ENCODE measurements at places on chromosomes 1 and 21.

- no peak for DNase-seq
Observed at GRCh38 chr1:3340548-3341235, 113.8 kb upstream of the ARHGEF16 start.

DNA sequence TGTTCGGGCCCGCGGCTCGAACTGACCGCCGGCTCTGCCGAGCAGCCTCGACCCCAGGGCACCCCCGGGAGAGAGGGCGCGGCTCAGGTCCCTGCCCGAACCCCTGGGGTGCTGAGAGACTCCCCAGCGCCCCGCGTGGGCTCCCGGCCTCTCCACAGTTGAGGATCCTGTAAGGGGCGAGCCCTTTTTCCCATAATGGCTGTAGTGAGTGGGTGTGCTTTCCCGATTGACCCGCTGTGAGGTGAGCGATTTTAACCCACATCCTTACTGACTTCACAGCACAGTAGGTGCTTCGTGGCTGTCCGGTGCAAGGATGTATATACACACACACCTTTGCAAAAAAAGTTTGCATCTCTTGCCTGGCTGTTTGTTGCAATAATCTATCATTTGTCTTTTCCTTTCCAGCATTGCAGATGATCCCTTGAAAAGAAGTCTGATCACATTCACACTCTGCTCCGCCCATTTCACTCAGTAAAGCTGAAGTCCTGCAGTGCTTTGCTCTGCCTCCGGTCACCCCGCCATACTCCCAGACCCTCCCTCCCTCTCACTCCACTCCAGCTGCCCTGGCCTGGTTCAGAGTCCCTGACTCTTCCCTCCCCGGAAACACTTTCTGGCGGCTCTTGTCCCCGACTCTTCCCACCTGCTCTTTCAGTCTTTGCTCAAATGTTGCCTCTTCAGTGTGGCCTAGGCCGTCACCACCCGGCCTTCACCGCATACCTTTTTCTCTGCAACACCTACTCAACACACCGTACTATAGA is 955 bp upstream of the UBE2G2 start:
- DNase-seq = no peak

- no peak for DNase-seq
Observed at GRCh38 chr1:211192227-211192626, 58.3 kb upstream of the KCNH1 start.

DNA sequence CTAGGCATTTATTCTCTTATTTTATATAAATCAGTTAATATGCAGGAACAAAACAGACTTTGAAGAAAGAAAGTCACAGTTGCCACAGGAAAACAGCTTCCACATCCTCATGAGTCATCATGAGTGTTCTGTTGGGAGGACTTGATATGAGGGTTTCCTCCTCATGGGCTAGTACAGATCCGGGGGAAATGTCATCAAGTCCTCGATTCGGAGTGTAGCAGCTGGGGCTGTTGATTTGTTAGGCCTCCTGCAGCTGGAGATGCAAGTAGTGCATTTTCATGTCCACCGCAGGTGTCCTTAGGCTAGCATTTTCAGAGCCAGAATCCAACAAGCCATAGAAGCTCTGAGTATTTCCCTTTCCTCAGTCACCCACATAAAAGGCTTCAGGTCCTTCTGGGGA is 36.7 kb downstream of the ADAM30 start:
- no peak for DNase-seq

GRCh38 chr1:31679676-31680230 is 24.1 kb downstream of the COL16A1 start:
- no peak for DNase-seq

GRCh38 chr1:68010543-68010942 is 39.9 kb downstream of the DIRAS3 start:
- DNase-seq = no peak

- no peak for DNase-seq
Observed at GRCh38 chr1:116690849-116691406, 23.4 kb upstream of the IGSF3 start.

DNA sequence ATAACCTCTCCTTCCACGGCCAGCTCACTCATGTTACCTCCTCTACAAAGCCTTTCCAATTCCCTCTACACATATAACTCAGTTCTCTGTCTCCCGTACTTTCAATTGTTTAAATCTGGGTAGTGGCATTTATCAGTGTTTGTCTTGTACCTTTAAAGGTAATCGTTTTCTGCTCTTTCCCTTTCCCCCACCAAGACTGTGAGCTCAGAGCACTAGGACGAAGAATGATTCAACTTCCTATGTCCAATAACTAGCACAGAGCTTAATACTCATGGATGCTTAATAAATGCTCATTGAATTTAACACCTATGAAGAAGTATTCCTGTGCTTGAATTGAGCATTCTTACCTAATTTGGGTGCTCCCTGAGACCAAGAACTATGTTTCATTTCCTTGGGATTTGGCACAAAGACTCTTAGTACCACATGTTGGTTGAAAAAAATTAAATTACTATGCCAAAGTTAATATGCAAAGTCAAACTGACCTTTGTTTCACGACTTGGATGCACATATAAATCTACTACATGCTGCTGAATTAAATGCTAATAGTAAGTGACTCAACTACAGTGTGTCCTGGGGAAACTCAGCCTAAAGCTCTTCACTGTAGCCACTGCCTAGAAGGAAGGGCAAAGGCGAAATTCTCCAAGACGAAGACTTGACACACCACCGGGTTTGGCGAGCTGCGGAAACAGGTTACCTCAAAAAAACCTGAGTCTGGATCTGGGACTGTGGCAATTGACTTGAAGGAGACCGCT is 30.6 kb upstream of the C1orf185 start:
- no peak for DNase-seq

DNA sequence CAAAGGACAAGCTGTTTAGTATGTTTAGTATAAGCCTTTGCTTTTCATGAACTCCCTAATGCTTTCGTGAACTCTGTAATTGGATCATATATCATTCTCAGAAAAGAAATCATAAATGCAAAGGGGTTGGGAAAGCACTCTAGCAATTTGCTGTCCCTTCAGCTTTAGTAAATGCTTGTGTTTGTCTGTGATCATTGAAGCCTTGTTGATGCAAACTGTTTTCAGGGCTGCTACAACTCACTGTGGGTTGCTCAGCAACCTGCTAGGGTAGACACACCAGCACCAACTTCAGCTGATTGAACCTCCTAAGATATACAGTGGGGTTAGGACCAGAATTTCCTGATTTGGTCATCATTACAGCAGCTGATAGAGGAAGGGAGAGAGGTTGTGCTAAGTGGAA is 95.0 kb downstream of the SGIP1 start:
- DNase-seq = no peak

Data from stimulated activated CD8-positive, alpha-beta memory T cell treated with anti-CD3 and anti-CD28 coated beads, Interleukin-15, amount 100 ng/mL, for 48 hours (primary cell).